ENCODE measurements at places on chromosomes 5 and 9.
A peak's percentile ranks its signal among the peaks of the same experiment; 100 is the strongest.

DNA sequence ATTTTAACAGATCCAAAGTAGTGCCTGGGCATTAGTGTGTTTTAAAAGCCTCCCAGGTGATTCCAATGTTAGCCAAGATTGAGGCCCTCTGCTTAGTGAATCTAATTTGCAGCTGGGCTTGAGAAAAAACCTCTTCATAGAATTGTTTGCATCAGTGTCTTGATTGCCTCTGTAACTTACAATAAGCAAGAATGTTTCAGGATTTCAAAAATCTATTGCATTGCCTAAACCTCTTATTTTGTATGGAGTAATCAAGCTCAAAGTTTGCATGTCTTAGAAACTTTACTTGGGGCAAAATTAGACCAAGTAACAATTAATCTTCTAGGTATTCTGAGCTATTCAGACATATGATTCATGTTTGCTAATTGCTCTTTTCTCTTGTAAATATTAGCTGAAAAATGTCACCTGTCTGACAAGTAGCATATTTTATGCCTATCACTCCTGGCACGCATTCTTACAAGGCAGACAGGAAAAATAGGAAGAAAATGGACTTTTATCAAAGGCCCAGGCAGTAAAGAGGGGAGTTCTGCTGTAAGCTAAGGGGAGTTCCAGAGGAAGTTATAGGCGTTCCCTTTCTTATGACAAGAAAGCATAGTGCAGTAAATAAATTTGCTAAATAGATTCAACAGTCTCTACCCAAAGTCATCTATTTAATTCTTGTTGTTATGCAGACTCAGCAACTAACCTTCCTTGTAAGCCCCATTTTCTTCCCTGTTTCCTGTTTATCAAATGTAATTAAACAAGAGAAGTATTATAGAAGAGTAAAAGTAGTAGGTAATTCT lies 21.0 kb downstream of the PDCD1LG2 start:
- no peak for DNase-seq

GRCh38 chr5:143130613-143131305 lies 272.7 kb downstream of the NR3C1 start:
- no peak for DNase-seq

GRCh38 chr9:130352586-130353285 lies 87.2 kb downstream of the HMCN2 start:
- DNase-seq = no peak

- DNase-seq = no peak
These were observed 173.2 kb upstream of the FBN2 start for GRCh38 chr5:128711216-128711615.

DNA sequence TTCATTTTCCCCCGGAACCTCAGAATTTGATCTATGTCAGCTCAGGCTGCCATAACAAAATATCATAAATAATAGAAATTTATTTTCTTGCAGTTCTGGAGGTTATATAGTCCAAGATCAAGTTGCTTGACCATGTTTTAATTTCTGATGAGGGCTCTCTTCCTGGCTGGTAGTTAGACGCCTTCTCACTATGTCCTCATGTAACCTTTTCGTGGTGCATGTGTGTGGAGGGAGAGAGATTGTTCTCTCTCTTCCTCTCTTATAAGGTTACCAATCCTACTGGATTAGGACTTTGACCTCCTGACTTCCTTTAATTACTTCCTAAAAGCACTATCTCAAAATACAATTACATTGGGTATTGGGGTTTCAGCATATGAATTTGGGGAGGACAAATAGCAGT lies 198.6 kb downstream of the SH3GL2 start:
- no peak for DNase-seq

DNA sequence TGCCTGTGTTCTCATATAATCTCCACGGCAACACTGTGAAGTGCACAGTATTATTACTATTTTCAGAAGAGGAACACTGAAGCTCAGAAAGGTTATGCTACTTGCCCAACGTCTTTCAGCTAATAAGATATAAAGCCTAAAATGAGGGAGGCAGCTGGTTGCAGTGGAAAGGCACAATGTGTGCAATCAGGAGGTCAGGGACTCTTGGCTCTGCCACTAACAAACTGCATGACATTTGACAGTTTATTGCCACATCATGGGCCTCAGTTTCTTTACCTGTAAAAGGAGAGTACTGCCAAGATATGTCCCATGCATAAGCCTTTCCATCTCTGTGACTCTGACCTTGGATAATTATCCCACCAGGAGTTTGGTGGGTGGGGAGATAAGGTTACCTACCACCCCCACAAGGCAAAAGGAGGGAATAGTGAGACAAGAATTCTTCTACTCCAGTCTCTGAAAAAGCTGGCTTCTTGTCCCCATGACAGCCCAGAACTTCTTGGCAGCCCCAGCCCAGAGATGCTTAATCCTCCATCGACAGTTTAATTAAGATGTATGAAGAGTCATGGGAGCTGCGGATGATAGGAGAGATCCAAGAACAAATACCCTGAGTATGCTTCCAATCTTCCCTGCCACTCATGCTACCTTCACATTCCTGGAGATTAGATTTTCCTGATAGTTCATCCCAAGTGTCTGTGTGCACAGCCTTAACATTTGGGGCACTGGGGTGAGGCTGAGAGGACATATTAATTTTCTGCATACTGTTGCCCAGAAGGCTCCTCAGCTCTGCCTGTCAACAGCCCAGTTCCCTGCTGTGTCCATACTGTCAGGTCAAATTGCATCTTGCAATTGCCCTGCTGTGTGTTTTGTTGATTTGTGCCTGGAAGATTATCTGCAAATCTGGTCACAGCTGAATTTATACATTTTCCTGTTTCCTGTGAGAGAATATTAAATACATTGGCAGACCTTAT lies 271.2 kb downstream of the FAM114A2 start:
- no peak for DNase-seq

- DNase-seq = no peak
These were observed 123.1 kb downstream of the ADCY2 start for GRCh38 chr5:7518947-7519560.

- DNase-seq = no peak
These were observed 106.3 kb upstream of the SPOCK1 start for GRCh38 chr5:137605411-137605810.

DNA sequence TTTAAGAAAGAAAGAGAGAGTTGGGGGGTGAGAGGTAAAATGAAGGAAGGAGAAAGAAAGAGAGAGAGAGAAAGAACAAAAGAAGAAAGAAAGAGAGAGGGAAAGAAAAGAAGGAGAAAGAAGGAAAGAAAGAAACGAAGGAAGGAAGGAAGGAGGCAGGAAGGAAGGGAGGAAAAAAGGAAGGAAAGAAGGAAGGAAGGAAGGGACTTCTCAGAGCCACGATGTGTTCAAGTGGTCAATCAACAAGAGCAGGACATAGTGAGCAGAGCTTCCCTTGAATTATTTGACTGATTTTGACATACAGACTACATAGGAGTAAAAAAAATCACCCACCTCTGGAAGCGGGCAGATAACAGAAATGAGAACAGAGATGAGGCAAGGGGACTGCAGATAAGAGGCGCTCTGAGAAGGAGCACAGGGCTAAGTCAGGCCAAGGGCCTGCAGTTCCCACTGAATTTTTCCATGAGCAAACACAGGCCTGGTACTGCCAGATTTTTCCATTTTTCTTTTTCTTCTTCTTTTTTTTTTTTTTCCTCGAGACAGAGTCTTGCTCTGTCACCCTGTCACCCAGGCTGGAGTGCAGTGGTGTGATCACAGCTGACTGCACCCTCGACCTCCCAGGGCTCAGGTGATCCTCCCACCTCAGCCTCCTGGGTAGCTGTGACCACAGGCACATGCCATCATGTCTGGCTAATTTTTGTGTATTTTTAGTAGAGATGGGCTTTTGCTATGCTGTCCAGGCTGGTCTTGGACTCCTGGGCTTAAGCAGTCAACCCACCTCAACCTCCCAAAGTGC lies 77.7 kb upstream of the IL17B start:
- DNase-seq = no peak

GRCh38 chr9:101705135-101705661 lies 33.2 kb downstream of the GRIN3A start:
- DNase-seq = peak; percentile 6

DNA sequence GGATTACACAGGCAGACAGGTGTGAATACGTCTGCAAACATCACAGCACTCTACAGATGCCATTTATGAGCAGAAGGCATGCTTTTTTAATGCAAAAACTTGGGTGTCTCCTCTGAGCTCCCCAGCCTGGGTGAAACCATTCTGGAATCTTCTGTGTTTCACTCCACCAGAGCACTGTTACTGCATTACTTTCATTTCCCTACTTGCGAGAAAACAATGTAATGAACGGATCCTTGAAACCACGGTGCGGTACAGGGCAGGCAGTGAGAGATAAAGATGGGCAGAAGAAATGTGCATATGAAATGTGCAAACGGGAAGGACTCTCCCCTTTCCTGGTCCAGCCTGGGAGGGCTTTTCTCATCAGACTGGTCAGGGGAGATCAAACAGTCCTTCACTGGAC lies 584.3 kb upstream of the KLF4 start:
- DNase-seq = no peak

DNA sequence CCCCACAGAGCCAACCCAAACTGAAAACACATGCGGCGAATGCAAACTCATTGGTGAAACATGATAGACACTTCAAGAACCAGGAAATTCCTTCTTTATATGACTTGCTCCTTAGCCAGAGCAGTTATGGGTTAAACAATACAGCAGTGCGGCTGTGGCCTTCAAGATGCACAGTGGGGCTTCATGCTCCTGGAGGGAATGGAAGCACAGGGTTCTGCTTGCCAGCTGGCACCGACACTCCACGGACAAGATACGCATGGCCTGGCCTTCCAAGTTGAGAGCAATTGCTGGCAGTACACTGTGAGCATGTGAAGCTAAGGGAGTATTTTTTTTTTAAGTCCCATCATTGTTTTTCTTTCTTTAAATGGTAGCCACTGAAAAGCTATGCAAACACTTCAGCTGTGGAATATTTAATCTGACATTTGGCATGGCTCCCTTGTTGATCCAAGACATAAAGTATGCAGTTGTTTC lies 451.6 kb upstream of the CD180 start:
- no peak for DNase-seq

DNA sequence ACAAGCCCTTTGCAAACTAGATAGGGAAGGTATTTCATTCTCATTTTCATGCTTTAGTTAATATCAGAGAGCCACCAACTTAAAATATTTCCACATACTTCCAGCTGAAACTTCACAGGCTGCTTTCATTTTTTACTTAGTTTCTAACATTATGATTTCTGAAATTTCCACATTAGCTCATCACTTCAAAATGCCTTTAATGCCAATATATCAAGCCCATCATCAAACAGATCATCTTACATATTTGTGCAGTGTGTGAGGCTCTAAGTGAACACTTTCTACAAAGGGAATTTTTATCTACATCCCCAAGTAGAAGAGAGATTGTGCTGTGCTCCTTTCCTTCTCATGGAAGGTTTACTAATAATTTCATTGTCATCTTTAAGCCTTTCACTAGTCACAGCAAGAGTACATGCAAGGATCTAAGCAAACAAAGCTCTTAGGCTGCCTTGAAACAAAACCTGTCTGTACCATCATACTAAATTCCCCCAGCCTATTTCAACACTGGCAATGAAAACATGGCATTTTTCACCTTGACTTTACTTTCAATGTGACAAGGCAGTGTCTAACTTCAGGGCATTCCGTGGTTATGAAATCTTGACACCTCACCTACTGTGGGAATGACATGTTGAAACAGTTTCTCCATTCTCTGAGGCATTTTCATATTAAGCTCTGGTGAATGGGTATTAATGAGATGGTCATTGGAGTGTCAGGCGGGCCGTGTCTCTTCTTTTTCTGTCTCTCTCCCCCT lies 45.4 kb downstream of the PPP2R2B start:
- DNase-seq = no peak

- no peak for DNase-seq
These were observed 9.6 kb upstream of the FSD1L start for GRCh38 chr9:105438141-105438806.

- no peak for DNase-seq
These were observed 51.2 kb downstream of the DIAPH1 start for GRCh38 chr5:141567513-141568117.

GRCh38 chr9:98772364-98773155 lies 23.8 kb downstream of the ANKS6 start:
- no peak for DNase-seq

DNA sequence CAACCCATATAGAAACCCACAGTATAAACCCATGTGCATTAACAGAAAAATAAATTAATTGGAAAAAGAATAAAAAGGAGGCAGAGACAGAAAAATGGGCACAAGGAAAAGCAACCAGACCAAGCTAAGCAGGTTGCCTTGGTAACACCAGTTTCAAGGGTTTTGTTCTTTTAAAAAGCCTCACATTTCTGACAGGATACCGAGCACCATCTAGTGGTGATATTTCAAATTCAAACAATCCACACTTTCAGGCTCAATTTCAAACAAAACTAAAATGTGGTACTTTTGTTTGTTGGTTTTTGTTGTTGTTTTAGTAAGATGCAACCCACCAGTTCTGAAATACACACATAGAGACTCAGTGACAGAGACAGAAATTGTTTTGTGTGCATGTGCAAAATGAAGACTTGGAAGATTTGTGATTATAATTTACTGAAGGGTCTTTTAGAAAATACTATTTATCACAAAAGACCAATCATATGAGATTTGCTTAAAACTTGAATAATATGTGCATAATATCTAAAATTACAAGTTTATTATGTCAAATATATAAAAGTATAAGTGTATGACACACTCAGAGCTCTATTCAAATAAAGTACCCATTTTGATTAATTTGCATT lies 318.2 kb downstream of the SLCO4C1 start:
- no peak for DNase-seq

- DNase-seq = no peak
These were observed 109.4 kb downstream of the CARTPT start for GRCh38 chr5:71828291-71829040.

DNA sequence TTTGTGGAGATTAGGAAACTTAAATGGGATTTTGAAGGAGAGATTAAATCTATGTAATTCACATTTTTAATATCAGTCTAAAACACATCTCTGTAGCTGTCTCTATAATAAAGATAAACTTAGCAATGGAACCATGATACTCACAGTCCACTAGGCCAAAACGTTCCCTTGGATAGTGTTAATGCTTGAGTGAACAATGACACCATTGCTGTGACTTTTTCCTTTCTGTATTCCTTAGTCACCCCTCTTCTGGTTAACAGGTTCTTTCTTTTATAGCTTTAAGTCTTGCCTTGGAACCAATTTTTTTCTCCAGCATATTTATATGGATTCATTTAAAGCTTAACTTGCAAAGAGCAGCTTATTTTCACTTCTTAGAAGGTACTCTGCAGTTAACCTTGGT lies 63.3 kb downstream of the INSL6 start:
- DNase-seq = no peak

DNA sequence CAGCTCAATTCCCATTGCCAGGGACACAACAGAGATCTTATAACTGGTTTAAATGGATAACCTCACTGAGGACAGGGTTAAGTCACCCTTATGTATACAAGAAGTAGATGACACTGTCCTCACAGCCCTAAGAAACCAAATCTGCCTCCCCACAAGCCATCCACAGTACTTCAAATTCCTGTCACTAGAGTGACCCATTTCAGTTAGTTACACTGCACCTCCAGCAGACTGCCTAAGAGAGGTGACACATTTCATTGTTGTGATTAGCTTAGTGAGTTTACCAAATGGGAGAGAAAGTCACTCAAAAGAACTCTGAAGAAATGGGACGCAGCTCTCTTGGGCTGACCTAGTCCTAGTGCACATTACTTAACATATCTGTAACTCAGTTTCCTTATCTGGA lies 53.6 kb upstream of the HTR1A start:
- DNase-seq = no peak
